ENCODE measurements at places on chromosomes 2 and 18.

DNA sequence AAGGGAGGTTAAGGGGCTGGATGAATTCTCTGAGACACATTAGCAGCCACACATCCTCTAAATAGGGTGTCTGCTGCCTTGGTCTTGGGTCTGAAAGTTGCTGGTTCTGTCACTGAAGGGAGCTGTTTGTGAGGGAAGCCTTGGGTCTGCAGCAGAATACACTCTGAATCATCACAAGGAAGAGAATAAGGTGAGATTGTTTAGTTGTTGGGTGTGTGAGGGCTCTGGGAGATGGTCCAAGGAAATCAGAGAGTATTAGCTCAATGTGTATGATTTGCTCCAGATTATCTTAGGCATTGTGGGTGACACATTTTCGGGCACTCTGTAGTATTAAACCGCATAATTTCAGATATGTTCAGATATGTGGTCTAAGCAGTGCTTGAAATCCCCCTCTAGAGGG, 548.5 kb downstream of the SLC4A3 start:
- no peak for DNase-seq

DNA sequence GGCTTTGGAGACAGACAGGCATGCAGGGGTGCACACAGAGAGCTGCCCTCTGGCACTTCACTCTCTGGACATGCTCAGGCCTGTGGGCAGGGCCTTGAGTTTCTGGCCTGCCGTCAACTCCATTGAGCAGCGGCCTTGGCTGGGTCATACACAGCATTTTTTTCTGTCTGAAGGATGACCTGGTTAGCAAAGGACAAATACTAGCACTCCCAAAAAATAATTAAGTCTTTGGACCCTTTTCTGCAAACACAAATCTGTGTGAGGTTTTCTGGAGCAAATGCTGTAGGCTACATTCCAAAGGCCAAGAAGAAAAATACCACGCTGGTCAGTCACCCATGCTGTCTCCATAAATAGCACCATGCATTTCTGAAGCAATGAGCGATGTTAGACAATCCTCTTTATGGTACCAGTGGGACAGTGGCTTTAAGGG, 124.7 kb upstream of the CTAGE1 start:
- no peak for DNase-seq

- no peak for DNase-seq
Measured at GRCh38 chr2:25363733-25364132, 22.0 kb upstream of the DNMT3A start.

GRCh38 chr2:72211777-72212485, 64.3 kb upstream of the CYP26B1 start:
- DNase-seq = no peak

DNA sequence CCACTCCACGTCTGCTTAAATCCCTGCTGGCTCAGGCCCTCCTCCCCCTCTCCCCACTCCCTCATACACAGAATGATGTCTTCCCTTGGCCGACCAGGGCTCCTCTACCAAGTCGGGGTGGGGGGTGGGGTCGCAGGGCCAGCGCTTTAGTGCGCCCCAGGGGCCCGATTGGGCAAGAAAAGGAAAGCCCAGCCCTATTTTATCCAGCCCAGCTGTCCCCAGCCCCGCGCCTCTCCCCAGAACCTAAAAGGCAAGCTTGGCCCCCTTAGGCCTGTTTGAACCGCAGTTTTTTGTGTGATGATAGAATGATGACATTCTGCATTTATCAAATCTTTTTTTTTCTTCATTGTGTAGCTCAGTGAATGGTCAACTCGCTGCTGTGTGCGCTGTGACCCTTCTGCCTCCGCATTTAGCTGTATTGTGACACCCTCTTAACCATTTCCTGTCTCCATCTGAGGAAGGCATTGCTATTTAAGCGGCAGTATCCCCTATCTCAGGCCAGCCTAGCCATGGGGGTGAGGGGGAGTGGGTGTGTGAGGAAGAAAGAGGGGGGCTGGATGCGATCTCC, 231.4 kb downstream of the HAUS1 start:
- DNase-seq = no peak

GRCh38 chr2:135603543-135603942, 72.3 kb downstream of the R3HDM1 start:
- no peak for DNase-seq

- no peak for DNase-seq
Measured at GRCh38 chr2:69645921-69646320, 2.4 kb upstream of the AAK1 start.

- DNase-seq = no peak
Measured at GRCh38 chr2:121818546-121818945, 63.1 kb downstream of the TSN start.

DNA sequence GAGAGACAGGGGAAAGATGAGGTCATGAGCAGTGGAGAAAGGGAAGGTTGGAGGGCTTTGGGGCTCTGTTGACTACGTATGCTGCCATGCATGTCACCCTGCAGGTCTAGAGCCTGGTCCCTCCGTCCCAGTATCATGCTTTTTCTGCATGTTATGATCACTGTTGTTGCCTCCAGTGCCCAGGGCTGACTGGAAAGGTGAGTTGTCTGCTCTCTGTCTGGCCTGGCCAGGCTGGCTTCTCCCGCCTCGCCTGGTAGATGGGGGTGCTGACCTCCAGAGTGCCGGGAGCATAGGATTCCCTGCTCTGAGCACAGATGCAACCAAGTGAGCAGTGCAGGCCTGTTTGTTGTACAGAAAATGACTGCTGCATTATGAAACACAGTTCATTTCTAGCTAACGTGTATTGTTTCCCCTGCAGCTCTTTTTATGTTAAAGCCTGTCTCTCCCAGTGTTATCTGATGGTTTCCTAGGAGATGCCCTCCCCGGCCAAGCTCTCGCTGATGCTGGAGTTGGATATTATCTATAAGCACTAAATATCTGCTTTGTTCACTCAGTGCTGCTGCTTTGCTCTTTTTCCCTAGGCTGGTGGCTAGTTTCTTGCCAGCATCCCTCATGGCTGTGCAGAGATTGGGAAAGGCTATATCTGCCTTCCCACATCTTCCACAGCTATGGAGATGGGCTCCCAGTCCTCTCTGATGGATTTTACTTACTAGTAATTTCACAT, 158.2 kb downstream of the TDRD15 start:
- no peak for DNase-seq

DNA sequence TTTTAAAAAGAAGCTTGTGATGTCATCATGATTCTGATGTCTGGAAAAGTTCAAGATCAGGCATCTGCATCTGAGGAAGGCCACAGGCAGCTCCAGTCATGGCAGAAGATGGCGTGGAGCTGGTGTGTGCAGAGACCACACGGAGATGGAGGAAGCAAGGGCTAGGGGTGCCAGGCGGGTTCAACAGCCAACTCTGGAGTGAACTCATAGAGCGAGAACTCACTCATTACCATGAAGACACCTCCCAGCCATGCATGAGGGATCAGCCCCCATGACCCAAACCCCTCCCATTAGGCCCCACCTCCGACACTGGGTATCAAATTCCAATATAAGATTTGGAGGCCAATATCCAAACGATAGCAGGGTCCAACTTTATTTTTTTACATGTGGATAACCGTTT, 61.6 kb downstream of the KCNG2 start:
- DNase-seq = no peak

GRCh38 chr2:122186761-122187222, 431.3 kb downstream of the TSN start:
- DNase-seq = no peak

DNA sequence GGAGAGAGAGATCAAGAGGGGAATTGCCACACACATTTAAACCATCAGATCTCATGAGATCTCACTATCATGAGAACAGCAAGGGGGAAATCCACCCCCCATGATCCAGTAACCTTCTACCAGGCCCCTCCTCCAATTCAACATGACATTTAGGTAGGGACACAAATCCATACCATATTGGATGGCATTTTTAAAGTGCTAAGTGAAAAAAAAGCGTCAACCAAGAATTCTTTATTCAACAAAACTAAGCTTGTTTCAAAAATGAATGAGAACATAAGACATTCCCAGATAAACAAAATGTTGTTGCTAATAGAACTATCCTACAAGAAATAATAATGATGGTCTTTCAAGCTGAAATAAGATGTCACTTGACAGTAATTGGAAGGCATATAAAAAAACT, 626.2 kb upstream of the LRRTM1 start:
- DNase-seq = no peak

DNA sequence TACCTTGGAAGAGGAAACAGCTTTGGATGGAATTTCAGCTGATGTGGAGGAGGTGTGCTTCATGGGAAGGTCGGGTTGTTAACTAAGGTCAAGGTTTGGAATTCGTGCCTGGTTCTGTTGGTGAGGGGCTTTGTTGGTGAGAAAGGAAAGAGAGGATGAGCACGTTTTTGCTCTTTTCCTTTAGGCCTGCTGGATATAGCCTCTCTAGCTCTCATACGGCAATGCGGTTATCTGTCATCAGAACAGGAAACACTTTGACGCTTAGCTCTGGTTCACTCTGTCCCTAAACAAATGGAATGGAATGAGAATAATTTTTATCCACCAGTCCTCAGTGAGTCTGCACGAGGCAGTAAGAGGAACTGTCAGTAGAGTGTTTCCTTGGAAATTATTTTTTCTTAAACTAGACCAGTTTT, 169.7 kb upstream of the NOSTRIN start:
- no peak for DNase-seq

DNA sequence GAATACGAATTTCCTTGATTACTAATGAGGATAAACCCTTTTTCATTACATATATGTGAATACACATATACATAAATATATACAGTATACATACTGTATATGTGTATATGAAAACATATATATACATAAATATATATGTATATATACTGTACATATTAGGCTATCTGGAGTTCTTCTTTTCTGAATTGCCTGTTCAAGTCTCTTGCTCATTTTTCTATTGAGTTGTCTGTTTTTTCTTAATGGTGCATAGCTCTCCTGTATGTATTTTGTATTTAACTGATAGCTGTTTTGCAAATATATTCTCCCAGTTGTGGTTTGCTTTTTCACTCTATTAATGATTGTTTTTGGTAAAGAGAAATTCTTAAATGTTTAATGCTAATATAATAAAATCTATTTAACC, 8.9 kb upstream of the GCFC2 start:
- no peak for DNase-seq

DNA sequence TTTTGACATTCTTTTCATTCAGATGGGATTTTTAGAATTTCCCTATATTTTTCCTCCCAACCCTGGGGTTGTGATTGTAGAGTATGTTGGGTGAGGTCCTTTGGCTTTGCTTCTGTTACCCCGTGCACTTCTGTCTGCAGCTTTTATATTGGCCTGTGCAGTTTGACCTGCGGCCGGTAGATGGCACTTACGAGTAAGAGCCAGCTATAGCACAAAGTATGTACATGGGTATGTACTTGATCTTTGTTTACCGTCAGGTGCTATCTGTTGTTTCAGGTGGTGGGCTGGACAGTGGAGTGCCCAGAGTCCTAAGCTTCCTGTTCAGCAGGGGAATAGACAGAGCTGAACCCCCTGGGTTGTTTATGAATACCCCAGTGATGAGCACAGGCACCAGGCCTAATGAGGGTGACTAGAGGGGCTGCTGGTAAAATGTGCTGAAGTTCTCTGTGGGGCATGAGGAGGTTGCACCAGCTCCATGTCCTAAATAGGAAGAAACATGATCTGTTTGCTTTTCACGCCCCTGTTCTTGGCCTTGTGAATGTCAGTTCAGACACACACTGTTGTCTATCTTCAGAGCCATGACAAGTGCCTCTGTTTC, 58.9 kb upstream of the THUMPD2 start:
- DNase-seq = no peak

- DNase-seq = no peak
Measured at GRCh38 chr2:129180124-129180716, 799.2 kb upstream of the RAB6C start.

DNA sequence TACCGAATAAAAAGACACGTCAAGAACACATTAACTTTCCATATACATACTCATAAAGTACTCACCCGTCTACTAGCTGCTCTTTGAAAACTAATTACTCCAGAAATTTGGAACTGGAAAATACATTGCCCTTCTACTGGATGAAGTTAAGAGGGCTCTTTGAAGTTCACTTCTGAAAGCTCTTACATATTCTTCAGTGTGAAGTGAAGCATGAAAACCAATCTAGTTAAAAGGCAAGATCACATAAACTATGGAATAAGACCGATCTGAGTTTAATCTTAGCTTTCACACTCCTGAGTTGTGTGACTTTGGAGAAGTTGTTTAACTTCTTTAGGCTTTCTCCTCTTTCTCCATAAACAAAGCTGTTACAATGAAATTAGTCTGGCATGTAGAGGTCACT, 38.5 kb downstream of the REV1 start:
- DNase-seq = no peak

GRCh38 chr2:130303169-130303568, 39.5 kb upstream of the IMP4 start:
- no peak for DNase-seq

DNA sequence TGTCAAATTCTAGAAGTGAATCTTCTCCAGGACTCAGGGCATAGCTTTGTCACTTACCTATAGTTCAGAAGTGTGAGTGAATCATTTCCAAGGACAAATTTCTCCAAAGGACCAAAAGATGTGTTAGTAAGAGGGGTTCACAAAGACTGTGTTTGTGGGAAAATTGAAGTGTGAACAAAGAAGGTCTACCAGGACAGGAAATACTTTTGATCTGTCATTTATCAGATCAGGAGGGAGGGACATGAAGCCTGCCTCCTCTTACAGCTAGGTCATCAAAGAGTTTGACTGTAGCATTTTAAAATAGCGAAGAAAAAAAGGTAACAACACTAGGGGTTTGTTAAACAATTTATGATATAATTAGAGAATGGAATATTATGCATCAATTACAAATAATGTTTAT, 2.0 kb upstream of the CD28 start:
- DNase-seq = no peak

GRCh38 chr2:71358931-71359671, 27.5 kb downstream of the ZNF638 start:
- DNase-seq = no peak

- DNase-seq = no peak
Measured at GRCh38 chr2:135913727-135914365, 37.6 kb upstream of the MCM6 start.

GRCh38 chr2:149422991-149423338, 92.6 kb downstream of the LYPD6 start:
- no peak for DNase-seq

DNA sequence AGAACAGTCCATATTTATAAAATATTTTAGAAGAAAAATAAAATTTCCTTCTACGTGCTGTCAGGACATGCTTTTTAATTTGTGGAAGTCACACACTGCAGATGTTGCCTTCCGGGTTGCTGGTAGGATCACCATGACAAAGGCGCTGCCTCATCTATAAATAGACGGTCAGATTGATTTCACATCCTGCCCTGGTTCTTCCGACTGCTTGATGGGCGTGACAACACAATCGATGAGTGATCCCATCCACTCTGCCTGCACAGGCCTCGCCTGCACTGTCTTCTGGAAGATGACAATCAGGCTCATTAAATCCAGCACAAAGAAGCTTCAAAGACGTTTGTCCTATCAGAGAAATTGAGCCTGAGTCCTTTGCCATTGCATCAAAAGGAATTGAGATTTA, 318.9 kb upstream of the TRIB2 start:
- DNase-seq = no peak

DNA sequence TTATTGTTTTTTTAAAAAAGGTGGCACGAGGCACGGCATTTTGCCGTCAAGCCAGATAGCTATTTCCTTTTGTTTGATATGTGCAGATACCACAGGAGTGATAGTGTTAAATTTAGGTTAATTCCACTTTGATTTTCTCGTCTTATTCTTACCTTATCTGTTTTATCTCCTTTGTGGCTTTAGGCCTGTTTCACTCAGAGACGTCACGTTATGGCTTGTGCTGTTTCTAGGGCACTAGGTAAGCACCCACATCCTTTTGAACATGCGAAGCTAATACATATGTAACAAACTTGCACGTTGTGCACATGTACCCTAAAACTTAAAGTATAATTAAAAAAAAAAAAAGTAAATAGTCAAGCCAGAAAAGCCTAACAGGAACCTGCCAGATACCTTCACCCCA, 57.8 kb downstream of the C18orf63 start:
- no peak for DNase-seq

- no peak for DNase-seq
Measured at GRCh38 chr2:211093743-211094303, 537.4 kb downstream of the CPS1 start.
